ENCODE measurements at places on chromosomes 3 and 15.

DNA sequence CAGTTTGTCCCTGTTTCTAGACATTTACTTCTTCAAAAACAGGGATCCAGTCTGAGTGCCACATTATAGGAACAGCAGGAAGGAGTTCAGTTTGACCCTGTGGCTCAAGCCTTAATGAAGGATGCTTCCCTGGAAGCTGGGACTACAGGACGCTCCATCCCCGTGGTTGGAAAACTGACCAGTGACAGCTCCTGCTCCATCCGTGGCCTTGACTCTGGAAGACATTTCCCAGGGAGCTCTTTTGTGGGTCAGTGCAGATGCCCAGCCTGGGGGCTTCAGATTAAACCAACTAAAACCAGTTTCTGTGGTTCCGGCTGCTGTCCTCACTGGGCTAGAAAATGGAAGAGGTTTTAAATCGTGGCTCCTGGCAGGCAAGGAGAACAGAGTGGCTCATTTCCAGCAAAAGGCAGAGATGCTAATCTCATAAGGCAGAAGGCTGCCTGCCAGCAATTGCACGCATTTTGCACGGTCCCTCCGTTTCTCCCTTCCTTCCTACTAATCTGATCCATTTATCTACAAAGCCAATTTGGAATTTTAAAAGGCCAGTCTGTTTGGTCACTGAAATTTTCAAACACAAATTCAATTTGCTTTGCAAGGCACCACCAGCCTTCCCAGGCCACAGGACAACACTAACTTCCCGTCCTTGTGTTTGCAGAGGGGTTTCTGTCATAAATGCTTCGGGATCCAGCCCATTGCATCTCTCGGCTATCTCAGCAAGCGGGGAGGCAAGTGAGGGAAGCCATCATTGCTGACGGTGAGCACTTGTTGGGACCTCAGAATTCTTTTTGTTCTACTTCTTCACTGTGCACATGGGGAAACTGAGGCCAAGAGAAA lies 6.2 kb upstream of the SSUH2 start:
- no peak for DNase-seq

- no peak for DNase-seq
Measured at GRCh38 chr3:113094337-113095221, 103.8 kb downstream of the GTPBP8 start.

GRCh38 chr3:188286087-188286513 lies 132.1 kb downstream of the LPP start:
- DNase-seq = no peak

- no peak for DNase-seq
Measured at GRCh38 chr3:127409421-127410136, 121.7 kb upstream of the PRR20G start.

GRCh38 chr3:154758109-154758868 lies 321.8 kb upstream of the MME start:
- DNase-seq = no peak

DNA sequence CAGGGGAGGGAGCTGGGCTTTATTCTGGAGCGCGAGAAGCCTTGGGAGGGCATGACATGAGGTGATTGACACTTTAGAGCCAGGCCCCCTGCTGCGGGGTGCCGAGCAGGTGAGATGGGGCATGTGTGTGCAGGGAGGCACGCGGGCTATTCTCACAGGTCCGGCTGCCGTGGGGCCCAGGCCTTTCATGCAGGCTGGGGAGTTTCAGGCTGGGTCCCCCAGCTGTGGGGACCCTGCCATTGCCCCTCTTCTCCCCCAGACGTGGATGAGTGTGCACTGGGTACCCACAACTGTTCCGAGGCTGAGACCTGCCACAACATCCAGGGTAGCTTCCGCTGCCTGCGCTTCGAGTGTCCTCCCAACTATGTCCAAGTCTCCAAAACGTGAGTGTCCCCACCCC lies 87.3 kb downstream of the FBLN2 start:
- DNase-seq = no peak

GRCh38 chr3:84963137-84963536 lies 4.3 kb downstream of the CADM2 start:
- no peak for DNase-seq

GRCh38 chr3:49553692-49554632 lies at the start of gene BSN:
Gene BSN, plus strand, starts transcription at chr3:49554477. Its CDS starts 126 bp downstream, at chr3:49554603.
- peak; percentile 99 for DNase-seq

All from HuH-7.5 (cell line).